ENCODE measurements at places on chromosomes 13 and 19. TPM values are rescaled to one million over a fixed set of nuclear protein-coding genes. Genes with fewer than 3 reads are reported as not detected.

MRPL57 gene
- total RNA-seq = 21.8 TPM

CTXN1 gene
- 1.7 TPM for total RNA-seq

TUBA3C gene
- total RNA-seq = not detected

MYO1F gene
- total RNA-seq = 0.07 TPM

ZNF600 gene
- 6.1 TPM for total RNA-seq

MAST1 gene
- total RNA-seq = 0.10 TPM

ERFL gene
- not detected for total RNA-seq

UNC13A gene
- total RNA-seq = 0.03 TPM

CD37 gene
- total RNA-seq = not detected

SPACA6 gene
- total RNA-seq = 4.1 TPM

ACP7 gene
- 0.92 TPM for total RNA-seq
